ENCODE measurements at places on chromosomes 7 and 10.

GRCh38 chr10:90929179-90929578 is 8.3 kb upstream of the ANKRD1 start:
- DNase-seq, result no peak

DNA sequence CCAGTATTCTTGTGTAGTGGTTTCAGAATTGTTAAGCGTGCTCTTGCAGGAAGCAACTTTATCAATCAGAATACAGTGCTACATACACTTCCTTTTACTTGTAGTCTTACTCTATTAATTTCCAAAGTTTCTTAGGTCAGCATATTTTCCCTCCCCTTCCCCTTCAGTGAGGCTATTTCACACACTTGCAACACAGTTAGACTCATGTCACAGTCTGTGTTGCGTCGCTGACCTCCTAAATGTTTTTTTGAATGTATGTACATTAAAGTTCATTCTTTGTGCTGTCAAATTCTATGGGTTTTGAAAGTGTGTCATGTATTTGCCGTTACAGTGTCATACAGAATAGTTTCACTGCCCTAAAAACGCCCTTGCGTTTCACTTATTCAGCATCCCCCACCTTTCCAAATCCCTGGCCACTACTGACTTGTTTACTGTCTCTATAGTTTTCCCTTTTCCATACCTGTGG is 5.4 kb upstream of the HKDC1 start:
- DNase-seq, result no peak

DNA sequence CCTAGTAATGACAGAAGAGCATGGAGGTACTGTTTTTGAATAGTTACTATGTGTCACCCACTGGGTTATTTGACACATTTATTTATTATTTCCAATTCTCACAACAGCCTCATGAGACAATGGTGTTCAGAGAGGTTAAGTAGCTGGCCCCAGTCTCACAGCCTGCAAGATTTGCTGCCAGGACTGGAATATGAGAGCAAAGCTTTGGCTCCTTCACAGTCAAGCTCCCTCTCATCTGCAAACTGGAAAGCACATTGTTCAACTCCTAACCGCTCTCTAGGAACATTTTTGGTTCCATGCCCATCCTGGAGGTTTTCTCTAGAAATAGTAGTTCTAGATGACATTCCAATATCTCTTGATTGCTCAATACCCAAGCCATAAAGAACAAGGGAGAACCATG is 75.5 kb upstream of the CXCL12 start:
- no peak for DNase-seq

DNA sequence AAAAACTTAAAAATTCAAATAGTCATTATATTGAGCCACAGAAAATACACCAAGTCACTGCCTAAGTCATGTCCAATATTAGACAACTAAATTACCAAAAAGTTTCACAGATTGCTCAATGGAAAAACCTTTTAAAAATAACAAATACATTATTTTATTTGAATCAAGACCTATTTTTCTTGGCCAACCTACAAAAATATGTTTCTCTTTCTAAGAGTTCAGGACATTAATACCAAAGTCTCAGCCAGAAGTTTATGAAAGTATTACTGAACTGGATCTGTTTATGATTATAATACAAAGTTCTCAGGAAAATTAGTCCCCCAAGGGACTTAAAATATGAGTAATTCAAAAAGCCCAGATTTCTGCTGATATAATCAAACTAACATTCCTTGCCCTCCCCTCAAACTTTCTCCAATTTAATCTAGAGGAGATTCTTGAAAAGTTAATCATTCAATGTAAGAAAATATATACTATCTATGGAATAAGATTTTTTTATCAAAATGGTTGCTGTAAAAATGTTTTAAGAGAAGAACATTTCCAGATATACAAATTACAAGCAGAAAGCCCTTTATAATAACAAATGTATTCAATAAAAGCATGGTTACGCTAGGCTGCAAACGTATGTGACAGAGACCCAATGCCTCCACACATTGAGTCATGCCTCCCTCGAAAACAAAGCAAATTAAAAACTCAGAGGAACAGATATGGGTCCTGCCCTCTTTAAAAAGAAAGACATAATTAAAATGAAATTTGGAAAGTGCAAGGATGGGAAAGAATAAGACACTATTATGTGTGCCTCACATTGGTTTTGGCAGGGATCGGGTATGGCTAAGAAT is 381.6 kb downstream of the PARD3 start:
- no peak for DNase-seq

DNA sequence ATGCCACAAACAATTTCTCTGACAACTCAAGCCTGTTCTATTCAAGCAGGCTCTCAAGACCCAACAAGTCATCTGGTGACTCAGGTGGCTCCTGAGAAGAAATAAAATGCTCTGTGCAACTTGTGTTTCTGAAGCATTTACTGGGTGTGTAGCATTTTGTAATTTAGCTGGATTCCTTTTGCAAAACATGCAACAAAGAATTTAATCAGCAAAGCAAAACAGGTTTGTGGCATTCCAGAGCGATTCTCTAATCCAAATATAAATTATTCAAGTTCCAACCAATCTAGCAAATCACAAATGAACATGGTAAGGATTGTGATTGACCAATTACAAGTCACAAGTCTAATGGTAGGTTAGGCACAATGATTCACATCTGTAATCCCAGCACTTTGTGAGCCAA is 39.8 kb upstream of the C10orf67 start:
- no peak for DNase-seq

GRCh38 chr7:44881610-44882009 is 3.7 kb downstream of the PURB start:
- no peak for DNase-seq

DNA sequence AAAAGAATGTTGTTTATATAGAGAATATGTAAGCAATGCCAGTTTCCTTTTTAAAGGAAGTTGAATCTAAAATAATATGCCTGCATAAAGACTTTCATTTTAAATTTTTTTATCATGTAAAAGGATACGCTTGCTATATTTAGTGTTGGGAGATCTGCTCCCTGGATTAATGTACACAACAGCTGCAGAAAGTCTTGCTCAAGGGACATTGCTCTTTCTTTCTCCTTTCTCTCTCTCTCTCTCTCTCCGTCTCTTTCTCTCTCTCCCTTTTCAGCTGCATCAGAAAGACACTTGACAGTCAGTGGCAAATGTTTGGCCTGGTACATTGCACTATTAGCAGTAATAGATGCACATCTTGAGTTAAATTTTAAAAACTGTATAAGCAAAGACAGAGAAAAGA is 739 bp downstream of the MYPN start:
- DNase-seq, result no peak

DNA sequence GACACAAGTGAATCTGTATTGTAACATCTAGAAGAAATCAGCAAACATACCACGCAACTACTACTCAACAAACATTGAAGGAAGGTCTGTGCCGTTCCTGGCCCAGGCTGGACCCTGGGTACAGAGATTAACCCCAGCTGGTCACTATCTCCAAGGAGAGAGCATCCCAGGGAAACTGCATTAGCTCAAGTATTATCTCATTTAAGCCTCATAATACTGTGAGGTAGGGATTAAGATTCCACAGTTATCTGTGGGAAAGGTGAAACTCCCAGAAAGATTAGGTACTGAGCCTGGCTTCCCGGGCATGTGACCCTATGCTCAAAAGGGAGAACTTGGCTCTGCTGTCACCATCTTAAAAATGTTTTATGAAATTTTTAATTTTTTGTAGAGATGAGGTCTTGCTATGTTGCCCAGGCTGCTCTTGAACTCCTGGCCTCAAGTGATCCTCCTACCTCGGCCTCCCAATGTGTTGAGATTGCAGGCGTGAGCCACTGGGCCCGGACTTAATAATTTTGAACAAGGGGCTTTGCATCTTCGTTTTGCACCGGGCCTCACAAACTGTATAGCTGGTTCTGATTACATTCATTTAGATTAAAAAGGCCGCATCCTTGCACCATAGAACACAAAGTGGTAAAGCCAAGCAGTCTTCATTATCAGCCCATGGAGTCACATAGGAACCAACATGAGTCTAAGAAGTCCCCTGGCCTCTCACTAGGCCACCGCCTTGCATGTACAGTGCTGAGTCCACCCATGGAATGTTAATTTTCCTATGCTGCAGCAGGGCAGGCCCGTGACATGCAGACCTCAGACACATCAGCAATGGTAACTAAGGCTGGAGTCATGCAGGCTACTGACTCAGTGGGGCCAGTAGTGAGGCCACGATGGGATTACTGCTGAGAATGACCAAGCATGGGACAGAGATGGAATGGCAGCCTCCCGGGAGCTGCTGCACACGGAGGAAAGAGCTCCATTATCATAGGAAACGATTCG is 5.5 kb upstream of the CTBP2 start:
- no peak for DNase-seq

DNA sequence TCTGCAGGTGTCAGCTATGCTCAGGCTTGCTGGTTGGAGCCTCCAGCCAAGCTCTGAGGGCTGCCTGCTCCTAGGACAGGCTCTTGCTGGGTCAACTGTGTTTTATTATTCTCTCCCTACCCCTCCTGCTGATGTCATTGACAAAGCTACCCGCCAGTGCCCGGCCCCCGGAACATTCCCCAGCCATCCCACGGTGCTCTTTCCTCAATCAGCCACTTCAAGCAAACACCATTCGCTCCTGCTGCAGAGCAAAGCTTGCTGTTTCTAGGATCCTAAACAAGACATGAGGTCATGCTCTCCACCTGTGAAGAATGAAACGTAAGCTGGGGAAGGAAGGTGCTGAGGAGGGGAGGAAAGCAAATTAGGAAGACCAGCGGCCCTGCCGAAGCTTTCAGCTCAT is 2.1 kb upstream of the C10orf71 start:
- no peak for DNase-seq

- DNase-seq, result no peak
Measured at GRCh38 chr7:147245274-147245673, 1128.7 kb downstream of the CNTNAP2 start.

DNA sequence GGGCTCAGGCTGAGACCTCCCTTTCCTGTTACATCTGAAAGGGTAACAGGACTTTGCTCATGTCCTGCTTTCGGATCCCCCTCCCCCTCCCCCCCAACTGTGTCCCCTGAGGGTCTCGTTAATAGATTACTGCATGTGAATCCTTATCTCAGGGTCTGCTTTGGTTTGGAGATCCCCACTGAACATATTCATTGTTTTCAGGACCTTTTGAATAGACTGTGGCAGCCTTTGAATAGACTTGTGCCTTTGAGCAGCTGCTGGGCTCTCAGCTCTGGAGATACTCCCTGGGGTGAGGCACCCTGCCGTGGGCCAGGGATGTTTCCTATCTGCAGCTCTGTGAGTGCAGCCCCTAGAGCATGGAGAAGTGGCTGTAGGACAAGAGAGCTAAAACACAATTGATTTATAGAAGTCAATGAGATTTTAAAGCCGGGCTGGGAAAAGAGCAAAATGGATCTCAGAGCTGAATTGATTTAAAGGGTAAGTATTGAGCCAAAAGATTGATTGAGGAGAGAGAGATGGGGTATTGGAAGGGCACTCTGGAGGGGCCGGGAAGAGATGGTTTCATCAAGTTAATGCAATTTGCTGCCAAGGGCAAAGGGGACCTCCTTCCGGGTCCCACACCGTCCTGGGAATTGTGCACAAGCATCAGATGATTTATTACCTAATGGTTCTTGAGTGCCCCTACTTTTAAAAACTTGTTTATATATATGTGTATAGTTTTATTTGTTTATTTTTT is 9.9 kb downstream of the ARHGAP22 start:
- no peak for DNase-seq

- no peak for DNase-seq
Measured at GRCh38 chr7:100686201-100686821, 7.7 kb downstream of the GIGYF1 start.

GRCh38 chr7:40793132-40793531 is 658.3 kb downstream of the SUGCT start:
- no peak for DNase-seq

- no peak for DNase-seq
Measured at GRCh38 chr10:116699471-116700150, 42.8 kb downstream of the HSPA12A start.

DNA sequence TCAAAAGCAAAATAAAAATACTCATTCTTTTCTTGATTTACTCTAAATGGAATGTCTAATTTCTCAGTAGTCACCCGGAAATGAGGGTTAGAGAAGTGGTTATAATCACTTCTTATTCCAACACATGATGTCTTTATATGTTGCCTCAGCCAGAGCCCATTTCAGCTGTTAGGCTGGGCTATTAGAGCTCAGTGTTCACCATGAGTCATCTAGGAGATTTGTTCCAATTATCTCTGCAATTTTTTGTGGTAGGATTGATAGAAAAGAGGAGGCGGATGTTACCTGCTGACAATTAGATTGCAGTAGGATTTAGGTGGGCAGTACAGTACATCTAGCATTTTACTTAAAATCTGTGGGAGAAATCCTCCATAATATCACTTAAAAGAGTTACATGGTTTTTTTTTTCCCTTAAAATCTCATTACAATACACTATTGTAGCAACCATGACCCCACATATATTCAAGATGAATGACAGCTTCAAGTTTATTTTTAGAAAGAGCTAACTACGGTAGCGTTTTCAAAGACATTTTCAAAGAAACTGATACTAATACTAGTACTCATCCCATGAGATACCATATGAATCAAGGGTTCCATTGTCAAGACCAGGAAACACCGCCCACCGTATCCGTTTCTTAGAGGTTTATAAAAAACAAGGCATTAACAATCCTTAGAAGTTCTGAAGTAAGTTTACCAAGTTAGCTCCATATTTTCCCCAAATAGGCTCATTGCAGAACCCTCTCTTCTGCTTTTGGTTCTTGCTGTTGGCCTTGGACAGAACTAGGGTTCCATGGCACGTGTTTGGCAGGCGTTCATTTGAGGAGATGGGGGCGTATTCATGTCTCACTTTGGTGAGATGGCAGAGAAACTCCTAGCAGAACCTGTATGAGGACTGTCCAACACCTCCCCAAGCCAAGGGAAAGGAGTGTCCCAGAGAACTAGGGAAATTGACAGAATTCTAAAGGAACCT is 10.4 kb downstream of the CPA2 start:
- DNase-seq, result no peak

GRCh38 chr10:7260412-7260900 is 150.4 kb downstream of the SFMBT2 start:
- DNase-seq, result no peak

GRCh38 chr7:156105337-156106106 is 293.3 kb upstream of the SHH start:
- no peak for DNase-seq

DNA sequence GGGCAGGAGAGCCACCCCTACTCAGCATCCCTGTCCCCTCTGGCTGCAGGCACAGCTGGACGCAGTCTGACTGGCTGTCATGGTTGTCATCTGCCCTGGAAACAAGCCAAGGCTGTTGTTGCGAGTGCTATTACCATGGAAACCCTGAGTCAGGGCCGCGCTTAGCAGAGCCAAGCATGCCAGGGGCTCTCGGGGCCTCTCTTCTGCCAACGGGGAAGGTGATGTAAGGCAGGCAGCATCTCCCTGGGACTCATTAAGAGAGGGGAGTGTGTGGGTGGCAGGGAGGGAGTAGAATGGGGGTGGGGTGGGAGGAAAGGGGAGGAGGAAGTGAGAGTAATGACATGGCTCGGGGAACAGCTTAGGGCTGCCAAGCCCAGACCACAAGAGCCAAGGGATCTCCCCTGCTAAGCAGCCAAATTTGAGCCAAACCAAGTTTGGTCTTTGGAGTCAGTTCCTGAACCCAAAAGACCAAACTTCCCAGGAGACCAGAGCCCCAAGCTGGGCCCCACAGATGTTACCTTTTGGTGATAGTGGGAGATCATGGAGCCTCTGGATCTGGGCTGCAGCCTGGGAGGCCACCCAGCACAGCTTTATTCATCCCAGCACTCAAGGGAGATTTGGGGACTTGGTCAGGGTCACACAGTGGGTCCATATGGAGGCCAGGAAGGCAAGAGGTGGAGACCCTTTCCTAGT is 67.6 kb downstream of the TMEM130 start:
- peak; percentile 79 for DNase-seq

- DNase-seq, result no peak
Measured at GRCh38 chr7:77447616-77448015, 31.5 kb upstream of the GSAP start.

GRCh38 chr10:34432589-34432988 is 382.5 kb downstream of the PARD3 start:
- DNase-seq, result no peak
